ENCODE measurements at places on chromosomes 7 and 10.

DNA sequence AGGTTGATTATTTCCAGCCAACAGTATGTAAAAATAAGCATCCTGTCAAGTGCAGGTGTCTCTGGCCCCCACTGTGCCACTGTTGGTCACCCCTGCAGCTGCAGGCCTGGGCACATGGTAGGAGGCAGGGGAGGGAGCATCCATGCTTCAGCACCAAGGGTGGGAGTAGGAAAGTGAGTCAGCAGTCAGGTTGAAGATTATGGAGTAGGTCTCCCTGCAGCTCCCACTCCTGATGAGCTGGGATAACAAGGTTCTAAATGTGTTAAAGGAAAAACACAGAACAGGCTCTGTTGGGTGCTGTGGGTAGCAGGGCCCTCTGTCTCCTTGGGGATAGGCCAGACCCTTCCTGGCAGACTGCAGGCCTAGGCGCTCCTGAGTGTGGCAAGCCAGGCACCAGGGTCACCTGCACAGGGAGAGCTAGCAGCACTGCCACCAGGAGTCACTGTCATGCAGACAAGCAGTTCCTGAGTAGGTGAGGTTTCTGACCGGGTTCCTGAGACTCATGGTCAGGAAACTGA lies 59.3 kb downstream of the NUDCD3 start:
- no peak for DNase-seq

- DNase-seq: no peak
Observed at GRCh38 chr7:101333912-101334311, 12.3 kb upstream of the IFT22 start.

DNA sequence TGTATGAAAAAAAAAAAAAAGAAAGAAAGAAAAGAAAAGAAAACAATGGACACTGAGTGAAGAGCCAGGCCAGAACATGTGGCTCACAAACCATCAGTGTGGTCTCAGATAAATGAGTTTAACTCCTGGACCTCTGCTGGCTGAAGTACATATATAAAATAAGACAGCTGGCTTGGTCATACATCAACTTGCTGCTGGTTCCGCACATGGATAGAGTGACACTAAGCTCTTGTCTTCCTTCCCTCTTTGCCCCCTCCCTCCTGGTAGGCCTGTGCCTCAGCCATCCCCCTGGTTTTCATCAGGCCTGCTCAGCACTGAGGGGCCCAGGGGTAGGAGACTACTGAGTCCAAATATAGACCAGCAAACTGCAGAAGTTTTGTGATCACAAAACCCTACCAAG lies 58.1 kb upstream of the DGKI start:
- DNase-seq: no peak

DNA sequence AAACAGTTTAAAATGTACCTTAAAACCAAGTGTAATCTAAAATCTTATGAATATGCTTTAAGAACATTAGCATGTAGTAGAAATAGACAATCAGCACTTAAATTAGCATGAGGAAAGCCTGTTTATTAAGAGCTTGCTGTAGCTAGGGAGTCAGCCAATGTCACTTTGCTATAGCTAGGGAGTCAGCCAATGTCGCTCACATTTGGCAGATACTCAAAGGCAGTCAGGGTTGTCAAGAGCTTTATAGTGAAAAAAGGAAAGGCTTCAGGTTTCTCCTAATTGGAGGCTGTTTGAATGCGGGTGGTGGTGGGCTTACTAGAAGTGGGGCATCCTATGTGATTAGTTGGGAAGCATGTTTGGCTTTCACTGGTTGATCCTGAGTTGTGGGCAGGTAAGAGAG lies 226.2 kb upstream of the DGKB start:
- DNase-seq: no peak

GRCh38 chr10:105707603-105708002 lies 1066.5 kb downstream of the SORCS3 start:
- no peak for DNase-seq

DNA sequence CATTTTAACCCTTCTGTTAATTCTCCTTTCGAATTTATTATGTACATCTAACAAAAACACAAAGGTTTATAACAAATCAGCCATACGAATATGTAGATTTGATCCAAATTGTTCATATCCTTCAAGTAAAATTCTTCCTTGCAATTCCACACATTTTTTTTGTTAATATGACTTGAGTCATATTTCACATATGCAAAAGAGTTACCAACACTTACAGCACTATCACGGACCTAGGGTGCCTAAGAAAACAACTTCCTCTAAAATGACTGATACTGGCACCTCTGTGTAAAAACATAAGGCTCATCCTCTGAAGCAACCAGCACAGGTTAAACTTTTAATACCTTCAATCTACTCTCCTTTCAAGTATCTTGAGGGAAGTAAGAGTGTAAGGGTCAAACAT lies 451.8 kb downstream of the SEMA3D start:
- DNase-seq: no peak

GRCh38 chr7:3218411-3219225 lies 82.4 kb upstream of the SDK1 start:
- DNase-seq: no peak

DNA sequence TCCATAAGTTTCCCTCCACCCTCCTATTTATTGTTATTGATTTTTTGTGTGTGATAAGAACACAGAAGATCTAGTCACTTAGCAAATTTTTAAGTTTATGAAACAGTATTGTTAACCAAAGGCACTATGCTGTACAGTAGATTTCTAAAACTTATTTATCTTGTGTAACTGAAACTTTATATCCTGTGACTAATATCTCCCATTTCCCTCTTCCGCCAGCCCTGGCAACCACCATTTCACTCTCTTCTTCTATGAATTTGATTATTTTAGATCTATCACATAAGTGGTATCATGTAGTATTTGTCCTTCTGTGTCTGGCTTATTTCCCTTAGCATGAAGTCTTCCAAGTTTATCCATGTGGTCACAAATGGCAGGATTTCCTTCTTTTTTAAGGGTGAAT lies 144.3 kb upstream of the INHBA start:
- DNase-seq: no peak

DNA sequence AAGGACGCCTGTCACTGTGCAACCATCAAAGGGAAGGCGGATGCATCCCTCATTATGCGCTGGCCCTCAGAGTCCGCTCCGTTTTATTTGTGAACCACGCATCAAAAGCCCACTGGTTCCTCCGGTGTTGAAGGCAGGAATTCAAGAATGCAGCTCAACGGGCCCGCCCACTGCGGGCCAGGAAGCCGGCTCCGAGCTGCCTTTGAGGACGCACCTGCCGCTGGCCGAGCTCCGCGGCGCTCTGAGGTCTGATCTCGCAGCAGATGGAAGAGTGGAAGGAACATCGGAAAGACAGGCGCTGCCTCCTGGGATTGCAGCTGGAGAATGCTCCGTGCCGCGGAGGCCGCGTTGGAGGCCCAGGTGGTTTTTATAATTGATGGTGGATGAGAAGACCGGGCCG lies 56.9 kb upstream of the ADGRA1 start:
- no peak for DNase-seq

GRCh38 chr7:155770241-155770640 lies 42.0 kb downstream of the SHH start:
- DNase-seq: no peak

- DNase-seq: peak; percentile 11
Observed at GRCh38 chr10:128263891-128264688, 137.9 kb upstream of the MKI67 start.

DNA sequence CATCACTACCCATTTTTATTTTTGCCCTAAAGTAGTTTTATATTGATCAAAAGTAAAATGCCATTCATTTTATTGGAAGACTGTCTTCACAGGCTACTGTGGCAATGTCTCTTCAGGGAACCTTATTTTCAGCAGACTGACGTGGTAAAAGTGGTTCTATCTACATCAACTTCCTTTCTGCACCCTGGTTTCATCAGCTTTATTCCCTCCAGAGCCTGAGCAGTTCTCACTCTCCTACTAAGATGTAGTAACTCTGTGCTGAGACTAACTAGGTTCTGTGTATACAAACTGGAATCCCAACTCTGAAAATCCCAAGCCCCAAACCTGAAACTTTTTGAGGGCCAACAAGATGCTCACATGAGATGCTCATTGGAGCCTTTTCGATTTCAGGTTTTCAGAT lies 155.3 kb downstream of the SFMBT2 start:
- no peak for DNase-seq

DNA sequence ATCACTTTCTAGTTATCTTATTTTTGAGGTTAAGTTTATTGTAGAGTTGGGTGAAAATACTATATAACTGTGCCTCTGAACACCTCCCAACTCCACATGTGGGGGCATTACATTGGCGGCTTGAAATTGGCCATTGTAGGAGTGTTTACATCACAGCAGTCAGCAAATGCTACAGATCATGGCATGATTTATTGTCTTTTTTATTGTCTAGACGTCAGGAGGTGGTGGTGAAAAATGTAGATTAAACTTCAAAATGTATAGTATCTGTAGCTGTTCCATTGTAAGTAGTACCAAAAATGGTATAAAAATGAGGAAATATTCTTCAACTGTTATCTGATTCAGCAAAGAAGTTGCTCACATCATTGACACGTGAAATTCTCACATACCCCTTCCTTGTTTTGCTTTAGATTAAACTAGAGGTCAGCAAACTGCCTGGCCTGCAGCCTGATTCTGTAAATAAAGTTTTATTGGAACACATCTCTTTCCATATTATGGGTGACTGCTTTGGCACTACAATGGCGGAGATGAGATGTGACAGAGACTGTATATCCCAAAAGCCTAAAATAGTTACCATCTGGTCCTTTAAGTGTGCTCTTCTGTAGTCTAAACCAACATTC lies 35.0 kb downstream of the TAF3 start:
- DNase-seq: no peak

DNA sequence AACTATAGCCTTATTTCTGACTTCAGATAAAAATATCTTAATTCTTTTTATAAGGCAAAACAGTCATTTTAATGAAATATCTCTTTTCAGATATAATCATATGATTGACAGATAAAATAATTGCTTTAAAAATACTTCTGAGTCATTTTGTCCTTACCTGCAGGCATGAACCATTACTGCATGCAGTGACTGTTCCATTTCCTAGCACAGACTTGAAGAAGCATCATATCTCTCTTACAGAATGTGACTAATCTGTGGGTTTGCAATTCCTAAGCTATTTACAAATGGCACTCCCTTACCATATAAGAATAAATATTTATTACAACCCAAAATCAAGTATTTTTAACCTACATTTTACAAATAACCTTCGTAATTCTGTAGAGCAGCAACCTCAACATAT lies 120.7 kb downstream of the SRPK2 start:
- no peak for DNase-seq

- no peak for DNase-seq
Observed at GRCh38 chr7:324011-324410, 34.0 kb downstream of the FOXL3 start.

GRCh38 chr10:13853854-13854253 lies 267.1 kb downstream of the PRPF18 start:
- no peak for DNase-seq

GRCh38 chr10:60654813-60655464 lies 123.3 kb upstream of the CDK1 start:
- no peak for DNase-seq

- DNase-seq: no peak
Observed at GRCh38 chr10:101075775-101076174, 14.0 kb downstream of the KAZALD1 start.

GRCh38 chr7:45689011-45689796 lies 115.0 kb downstream of the ADCY1 start:
- no peak for DNase-seq

DNA sequence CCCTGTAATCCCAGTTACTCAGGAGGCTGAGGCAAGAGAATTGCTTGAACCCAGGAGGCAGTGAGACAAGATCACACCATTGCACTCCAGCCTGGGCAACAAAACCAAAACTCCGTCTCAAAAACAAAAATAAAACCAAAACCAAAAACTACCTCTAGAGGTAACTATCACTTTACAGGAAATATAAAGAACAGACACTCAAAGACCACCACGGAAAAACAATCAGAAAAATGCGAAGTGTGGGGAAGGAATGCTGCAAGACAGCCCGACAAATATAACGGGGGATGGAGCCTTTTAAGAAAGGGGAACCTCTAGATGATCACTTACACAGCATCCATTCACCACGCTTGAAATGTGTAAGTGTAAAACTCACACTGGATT lies 4.3 kb downstream of the HNRNPF start:
- no peak for DNase-seq

DNA sequence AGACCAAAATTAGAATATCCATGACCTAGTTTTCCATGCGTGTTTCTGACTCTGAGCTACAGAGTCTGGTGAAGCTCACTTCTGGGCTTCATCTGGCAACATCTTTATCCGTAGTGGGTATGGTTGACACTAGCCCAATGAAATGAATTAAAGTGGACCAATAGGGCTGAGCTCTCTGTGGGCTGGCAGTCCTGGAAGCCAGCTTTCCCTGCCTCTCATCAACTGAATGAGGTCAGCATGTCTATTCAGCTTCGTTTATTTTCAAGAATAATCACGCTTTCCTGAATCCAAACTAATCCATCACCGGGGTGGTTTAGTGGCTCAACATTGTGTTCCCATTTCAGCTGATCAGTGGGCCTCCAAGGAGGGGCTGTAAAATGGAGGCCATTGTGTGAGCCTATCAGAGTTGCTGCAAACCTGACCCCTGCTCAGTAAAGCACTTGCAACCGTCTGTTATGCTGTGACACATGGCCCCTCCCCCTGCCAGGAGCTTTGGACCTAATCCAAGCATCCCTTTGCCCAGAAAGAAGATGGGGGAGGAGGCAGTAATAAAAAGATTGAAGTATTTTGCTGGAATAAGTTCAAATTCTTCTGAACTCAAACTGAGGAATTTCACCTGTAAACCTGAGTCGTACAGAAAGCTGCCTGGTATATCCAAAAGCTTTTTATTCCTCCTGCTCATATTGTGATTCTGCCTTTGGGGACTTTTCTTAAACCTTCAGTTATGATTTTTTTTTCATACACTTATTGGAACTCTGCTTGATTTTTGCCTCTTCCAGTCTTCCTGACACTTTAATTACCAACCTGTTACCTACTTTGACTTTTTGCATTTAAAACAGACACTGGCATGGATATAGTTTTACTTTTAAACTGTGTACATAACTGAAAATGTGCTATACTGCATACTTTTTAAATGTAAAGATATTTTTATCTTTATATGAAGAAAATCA lies 35.5 kb downstream of the CAV1 start:
- no peak for DNase-seq

Measured in stimulated activated CD4-positive, alpha-beta T cell treated with anti-CD3 and anti-CD28 coated beads, Interleukin-1b, Interleukin-23, amount 100 ng/mL, for 24 hours (primary cell).